ENCODE measurements at places on chromosomes 3 and 15.

DNA sequence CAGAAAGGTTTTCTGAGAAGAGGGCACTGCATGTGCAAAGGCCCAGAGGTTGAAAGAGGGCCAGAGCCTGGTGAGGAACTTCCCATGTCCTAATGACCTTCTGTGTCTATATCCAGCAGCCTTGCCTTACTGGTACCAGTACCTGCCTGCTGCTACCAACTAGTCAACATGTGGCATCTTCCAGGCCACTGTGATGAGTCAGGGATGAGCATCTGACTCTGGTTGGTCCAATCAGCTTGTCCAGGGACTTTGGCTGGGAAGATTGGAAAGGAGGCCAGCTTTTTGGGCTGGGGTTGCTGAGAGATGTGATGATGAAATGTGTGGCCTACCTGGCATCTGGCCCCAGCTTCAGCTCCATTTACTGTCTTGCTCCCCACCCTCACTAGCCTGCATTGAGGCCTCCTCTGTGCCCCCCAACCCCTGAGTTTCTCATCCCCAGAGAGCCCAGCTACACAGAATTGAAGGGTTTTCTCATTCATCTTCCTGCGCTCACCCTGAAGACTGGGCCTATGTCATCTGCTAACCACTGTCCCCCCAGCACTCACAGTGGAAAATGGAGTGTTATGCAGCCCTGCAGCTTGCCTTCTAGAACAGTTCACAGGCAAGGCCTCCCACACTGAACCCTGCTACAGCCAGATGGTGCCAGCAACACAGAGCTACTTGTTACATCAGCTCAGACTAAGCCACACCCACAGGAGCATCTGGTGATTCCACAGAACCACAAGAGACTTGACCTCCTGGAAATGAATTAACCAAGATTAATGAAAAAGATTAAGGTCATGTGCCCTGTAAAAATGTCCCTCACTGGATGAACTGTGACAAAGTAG lies 1.3 kb upstream of the TWF2 start:
- DNase-seq = no peak

DNA sequence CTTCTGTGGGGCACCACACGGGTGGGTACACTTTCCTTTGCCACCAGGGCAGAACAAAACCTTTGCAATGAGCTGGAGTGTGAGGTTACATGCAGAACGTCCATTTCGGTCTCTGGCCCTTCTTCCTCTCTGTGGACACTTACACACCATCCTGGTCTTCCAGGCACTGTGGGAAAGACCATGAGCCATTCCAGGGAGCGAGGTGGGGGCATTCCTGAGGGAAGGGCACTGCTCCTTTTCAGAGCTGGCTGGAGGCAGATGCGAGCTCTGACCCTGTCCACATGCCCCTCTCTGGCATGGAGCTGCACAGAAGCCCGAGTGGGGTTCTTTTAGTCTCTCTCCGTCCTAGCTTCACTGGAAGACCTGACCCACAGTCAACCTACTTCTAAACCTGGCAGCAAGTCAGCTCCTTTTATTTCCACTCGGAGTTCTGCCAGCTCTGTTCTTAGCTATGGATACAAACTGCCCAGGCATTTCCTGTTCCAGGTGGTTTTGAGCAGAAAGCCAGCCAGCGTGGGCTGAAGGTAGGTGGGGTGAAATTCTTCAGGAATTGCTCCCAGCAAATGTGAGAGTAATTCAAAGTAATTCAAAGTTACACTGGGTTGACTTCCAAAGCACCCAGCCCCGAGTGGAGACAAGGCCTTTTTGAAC lies 281.4 kb downstream of the ADAMTS17 start:
- no peak for DNase-seq

DNA sequence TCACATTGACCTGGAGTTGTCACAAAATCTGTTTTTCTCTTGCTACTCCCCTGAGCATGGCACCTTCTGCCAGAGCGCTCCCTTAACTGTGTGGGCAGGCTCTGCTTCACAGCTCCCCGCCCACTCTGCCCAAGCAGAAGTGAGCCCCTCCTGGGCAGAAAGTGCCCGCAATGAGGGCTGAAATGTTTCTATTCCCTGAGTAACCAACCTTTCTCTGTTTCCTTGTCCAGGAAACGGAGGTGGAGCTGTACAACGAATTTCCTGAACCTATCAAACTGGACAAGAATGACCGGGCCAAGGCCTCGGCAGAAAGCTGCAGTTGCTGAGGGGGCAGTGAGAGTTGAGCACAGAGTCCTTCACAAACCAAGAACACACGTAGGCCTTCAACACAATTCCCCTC lies 66.3 kb upstream of the ACAD9 start:
- DNase-seq = no peak

DNA sequence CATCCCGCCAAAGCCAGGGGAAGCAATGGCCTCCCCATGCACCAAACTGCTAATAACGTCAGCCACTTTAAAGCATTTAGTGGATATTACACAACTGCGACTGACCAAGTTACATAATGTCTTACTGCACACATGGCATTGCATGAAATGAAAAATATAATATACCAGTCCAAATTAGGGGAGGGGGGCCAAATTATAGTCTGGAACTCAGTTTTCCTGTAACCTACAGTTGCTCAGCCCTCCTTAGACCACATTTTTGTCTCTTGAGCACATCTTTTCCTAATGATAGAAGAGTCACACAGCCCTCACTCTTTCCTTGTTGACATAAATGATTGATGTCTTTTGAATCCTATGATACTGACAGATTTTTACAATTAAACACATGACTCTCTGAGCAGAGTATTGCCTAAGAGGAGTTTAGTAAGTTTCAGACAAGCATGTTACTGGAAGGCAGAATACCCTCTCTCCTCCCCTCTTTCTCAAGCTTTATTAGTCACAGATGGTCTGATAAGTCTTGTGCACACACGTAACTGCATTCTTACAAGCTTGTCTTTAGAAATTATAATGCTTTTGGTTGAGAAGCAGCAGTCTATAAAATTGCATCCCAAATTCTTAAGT lies 1.1 kb upstream of the PLD1 start:
- DNase-seq = no peak

GRCh38 chr15:82554351-82554750 lies 14.1 kb upstream of the RPS17 start:
- no peak for DNase-seq

Data from NCI-H1048 (cell line).